ENCODE measurements at places on chromosomes 5 and 9.

- DNase-seq = no peak
Observed at GRCh38 chr5:152638996-152639552, 234.0 kb upstream of the NMUR2 start.

DNA sequence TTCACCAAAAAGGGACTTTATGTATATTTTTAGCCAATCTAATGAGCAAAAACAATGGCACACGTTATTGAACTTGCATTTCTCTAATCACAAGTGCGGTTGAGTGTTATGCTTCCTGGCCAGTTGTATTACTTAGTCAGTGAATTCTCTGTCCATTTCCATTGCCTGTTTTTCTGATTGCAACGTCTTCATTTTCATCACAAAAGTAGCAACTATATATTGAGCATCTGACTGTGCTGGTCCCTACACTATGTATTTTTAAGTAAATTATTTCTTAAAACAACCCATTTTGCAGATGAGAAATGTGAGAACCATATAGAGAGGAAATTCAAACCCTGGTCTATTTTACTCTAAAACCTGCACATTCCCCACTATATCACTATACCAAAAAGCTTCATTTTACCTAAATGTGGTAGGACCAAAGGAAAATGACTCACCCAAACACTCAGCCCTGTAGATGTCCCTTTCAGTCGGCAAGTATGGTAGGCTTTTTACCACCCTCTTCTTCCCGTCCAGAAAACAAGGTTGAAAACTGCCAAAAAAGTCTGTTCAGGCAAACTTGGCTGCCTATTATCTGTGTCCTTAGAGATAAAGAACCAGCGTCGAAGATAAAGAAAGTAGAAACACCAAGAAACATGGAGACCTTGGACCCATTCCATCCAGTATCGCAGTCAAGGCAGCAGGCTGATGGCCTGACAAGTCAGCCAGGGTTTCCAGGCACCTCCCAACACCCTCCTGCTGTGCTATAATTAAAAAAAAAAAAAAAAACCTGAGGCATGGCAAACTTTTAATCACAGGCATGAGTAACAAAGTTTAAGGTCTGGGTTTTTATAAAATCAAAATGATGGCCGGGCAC, 18.8 kb upstream of the FAM13B start:
- no peak for DNase-seq

DNA sequence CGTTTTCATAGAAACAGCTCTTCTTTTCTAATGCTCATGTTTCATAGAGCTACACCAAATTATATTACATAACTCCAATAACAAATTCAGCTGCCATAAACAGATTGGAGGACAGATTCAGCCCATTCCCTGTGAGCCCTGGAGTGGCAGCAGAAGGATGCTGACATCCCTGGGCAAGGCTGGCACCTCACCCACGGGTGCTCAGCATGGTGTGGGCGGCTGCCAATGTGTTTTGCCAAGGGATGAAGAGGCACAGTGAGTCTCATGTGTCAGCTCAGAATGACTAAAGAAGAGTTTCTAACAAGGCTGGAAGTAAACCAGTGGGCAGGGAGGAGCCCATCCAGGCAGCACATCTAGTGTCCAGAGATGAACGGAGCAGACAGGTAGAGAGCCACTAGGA, 127.1 kb upstream of the ICE1 start:
- DNase-seq = no peak

GRCh38 chr9:114785866-114786650, 19.8 kb downstream of the TNFSF15 start:
- DNase-seq = no peak

- DNase-seq = no peak
Observed at GRCh38 chr9:82052081-82052480, 63.5 kb downstream of the SPATA31D1 start.

GRCh38 chr5:111993242-111993641, 236.2 kb upstream of the NREP start:
- DNase-seq = no peak

DNA sequence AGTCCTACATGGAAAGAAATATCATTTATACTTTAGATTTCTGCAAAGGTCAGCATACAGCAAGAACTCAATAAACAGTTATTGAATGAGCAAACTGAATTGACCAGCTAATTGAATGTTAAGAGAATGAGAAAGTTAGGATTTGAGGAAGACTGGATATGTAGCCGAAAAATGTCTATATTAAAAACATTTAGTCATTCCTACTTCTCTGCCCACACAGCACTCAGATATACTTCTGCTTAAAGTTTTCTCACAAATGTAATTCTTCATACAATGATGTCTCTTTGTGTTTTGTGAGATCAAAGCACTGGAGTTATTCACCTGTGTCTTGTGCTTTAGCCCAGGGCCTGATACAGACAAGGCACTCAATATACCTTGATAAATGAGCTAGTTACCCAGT, 188.6 kb downstream of the PARP8 start:
- no peak for DNase-seq

DNA sequence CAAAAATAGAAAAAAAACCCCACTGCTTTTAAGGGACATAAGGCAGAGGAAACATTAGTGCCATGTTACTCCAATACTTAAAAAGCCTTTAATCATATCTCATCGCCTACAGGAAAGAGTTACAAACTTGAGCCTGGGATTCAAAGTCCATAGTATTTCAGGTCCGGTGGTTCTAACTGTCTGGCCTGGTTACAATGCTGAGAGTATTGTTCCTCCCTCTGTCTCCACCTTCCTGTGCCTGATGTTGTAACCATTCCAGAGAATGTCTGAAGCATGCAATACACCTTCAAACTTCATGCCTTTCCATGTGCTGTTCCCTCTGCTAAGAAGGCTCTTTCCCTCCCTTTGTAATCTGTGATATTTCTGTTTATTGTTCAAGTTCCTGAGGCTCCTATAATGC, 41.6 kb upstream of the SLC36A2 start:
- DNase-seq = no peak

GRCh38 chr5:170491479-170491878, 12.3 kb upstream of the KCNIP1 start:
- DNase-seq = peak; percentile 45

DNA sequence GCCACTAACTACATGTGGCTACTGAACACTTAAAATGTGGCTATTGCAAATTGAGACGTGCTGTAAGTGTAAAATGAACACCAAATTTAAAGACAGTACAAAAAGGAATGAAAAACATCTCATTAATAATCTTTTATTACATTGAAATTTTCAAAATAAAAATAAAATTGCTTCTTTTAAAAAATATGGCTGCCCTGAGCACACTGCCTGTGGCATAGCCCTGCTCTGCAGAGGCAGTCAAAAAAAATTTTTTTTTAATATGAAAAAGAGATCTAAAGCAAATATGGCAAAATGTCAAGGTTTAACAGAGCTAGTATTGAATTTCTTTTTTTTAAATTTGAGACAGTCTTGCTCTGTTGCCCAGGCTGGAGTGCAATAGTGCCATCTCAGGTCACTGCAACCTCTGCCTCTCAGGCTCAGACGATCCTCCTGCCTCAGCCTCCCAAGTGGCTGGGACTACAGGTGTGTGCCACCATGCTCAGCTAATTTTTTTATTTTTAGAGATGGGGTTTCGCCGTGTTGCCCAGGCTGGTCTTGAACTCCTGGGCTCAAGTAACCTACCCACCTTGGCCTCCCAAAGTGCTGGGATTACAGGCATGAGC, 25.6 kb downstream of the CARNMT1 start:
- DNase-seq = no peak

DNA sequence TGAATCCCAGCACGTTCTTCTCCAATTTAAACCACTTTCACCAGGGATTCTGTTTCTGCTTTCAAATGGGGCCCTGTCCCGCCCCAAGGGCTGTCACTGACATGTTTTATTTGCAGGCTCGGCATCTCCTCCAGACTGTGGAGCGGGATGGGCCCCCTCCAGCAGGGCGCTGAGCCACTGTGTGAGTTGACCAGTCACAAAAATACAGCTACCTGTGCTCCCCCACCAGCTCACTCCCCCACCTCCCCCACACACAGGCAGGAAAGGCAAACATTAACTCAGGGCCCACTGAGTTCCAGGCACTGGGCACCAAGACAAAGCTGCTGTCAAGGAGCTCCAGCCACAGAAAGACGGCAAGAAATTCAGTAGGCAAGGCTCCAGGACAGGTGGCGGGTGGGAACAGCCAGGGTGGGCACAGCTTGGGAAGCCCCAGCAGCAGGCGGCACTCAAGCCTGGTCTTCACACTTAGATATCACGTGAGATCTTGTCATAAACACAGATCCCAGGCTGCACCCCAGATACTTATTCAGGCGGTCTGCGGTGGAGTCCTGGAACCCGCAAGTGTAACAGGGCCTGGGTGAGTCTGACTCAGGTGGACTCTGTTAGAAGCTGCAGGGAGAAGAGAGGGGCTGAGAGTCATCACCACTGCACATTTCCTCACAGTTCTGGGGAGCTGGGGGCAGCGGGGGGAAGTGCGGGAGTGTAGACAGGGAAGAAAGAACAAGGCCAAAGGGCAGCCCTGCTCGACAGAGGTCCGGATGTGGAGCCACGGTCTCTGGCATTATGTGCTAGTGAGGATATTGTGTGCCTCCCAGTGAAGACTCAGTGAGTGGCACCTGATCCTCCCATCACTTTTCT, 44.7 kb downstream of the OR2V1 start:
- DNase-seq = no peak

GRCh38 chr9:122991370-122991830, 42.1 kb upstream of the GPR21 start:
- DNase-seq = no peak

DNA sequence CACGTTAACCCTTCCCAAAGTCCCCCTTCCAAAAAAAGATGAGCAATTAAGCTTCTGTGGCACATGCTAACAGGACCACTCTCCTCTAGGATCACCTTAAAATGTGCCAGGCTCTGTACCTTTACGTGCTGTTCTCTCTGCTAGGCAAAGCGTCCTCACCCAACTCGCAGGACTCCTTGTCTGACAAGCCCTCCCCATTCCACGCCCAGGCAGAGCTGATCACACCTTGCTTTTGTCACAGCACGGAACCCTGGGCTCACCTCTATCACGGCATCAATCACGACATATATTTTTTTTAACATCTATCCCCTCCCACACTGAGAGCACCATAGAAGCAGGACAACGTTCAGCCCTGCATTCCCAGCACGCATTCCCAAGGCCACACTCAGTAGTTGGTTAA, 47.1 kb downstream of the CDK5RAP2 start:
- no peak for DNase-seq

DNA sequence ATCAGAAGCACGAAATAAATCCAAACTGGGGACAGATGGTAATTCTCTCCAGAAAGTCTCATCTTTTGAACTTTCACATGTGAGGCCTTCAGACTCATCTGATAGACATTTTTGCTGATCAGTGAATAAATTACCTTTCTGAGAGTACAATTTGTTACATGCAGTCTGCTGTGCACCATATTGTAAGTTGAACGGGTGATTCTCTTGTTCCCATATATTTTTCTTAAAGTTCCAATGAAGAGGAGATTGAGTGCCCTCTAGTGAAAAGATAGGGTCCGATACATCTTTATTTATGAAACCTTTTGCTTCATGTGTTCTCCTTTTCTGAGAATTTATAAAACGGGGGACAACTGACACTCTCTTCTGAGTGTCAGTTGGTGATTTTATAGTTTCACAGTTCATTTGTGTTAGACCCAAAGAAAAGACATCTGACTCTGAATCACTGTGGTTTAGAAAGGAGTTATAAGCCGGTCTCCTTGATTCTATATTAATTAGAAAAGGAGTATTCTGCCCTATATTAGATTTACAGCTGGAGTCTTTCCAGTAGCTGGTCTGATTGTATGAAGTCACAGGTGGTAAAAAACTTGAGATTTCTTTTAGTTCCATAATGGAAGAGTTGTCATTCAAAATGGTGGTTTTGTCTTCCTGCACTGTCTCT, 30.4 kb downstream of the GNG10 start:
- peak; percentile 4 for DNase-seq

DNA sequence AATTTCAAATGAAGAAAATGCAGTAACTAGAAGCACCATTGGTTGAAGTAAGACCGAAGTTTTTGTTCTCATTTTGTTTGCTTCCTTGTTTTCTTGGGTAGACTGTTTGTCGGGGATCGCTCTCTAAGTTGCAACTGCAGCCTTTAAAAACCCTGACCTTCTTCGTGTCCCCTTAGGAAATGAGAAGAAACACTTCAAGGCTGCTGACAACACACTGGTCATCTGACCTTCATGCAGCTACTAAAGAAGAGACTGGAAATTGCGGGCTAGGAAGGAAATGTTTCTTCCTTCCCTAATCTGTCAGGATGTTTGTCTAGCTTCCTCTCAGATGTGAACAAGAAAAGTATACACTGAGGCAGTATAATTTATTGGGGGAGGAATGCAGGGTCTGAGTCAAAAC, 50.7 kb upstream of the CHSY3 start:
- no peak for DNase-seq

DNA sequence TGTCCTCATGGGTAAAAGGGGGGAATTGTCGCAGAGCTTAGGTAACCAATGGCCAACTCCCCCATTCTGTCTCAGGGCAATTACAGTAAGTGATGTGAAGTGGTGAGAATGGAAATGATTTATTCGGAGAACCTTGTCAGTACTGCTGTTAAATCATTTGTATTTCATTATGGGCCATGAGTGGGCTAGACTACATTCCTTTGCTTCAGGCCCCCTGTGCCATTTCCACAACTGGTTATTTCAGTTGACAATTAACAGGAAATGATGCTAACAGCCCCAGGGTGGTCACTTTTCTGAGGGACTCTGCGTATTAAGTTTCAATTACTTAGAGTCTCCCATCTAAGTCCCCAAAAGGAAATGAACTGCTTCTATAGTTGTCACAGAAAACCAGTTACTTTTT, 653.7 kb downstream of the CCDC171 start:
- DNase-seq = no peak

DNA sequence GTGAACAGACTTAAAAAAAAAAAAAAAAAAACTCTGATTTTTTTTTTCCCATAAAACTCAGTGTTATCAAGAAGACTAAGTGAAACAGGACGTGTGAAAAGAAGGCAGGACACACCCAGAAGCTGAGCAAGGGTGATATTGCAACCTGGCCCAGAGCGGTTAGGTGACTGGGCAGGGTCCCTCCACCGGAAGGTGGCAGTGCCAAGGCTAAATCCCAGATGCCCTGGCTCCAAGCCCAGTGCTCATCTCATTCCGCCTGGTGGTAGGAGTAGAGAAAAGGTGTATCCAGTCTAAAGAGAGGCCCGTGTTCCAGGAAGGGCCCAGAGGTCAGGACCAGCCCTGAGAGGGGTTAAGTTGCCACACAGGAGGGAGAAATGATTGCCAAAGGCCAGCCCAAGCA, 51.5 kb upstream of the SAP30L start:
- DNase-seq = no peak

GRCh38 chr5:176536132-176536901, 885 bp downstream of the RNF44 start:
- DNase-seq = peak; percentile 36
